ENCODE measurements at places on chromosomes 6 and 20.

GRCh38 chr6:165647041-165647440, 16.0 kb downstream of the PDE10A start:
- no peak for DNase-seq

GRCh38 chr20:32332614-32333013, 25.5 kb upstream of the ASXL1 start:
- no peak for DNase-seq

DNA sequence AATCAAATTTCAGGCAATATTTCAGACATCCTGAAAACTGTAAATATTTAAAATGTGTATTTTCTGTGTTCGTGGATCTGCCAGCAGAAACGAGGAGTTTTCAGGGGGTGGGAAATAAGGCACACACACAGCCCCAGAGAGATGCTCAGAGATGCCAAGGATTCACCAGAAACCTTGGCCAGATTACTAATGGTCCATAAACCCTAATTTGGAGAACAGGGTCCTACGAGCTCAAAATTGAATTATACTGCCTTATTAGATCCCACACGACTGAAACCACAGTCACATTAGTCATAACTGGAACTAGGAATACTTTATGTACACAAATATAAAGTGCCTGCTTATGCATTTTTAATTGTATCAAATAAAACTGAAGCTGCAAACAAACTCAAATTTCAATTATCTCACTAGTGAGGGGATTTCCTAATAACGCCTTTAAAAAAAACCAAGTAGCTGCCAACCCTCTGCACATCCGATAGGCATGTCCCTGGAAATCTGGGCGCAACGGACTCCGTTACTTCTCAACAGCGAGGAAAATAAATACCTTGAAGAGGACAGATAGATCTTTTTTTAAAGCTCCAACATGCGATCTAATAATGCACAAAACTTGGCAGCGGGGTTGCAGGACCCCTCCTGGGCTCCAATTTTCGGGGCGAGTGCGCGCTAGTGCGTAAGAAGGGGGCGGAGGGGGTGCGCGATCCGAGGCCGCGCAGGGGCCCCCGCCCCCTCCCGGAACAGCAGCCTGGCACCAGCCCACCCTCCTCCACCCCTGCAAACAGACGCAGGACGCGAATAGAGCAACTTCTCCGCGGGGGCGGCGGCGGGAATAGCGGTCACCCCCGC, 897 bp downstream of the CHD6 start:
- peak; percentile 46 for DNase-seq

DNA sequence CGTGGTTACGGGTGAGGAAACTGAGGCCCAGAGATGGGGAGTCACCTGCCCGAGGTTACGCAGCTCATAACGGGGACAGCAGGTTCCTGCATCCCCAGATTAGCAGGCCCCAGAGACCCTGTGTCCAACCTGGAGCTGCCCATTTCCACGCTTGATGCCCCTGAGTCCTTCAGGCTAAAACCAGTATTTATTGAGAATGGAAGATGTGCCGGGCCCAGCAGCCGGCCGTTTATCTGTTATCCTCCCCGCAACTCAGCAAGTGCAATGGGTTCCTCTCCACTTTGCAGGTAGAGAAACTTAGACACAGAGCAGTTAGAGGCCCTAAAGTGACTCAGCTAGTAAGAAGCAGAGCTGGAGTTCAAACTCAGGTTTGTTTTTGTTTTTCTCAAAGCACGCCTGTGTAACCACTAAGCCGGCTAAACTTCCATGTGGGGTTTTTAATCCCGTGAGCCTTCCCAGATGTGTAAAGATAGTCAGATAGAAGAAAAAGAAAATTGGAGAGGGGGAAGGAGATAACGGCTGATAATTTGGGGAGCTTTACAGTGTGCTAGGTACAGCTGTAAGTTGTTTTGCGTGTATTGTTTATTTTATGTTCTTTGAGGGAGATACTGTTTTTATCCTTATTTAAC, 775 bp downstream of the PFDN4 start:
- no peak for DNase-seq

- no peak for DNase-seq
Measured at GRCh38 chr6:28569748-28570147, 44.1 kb downstream of the GPX5 start.

DNA sequence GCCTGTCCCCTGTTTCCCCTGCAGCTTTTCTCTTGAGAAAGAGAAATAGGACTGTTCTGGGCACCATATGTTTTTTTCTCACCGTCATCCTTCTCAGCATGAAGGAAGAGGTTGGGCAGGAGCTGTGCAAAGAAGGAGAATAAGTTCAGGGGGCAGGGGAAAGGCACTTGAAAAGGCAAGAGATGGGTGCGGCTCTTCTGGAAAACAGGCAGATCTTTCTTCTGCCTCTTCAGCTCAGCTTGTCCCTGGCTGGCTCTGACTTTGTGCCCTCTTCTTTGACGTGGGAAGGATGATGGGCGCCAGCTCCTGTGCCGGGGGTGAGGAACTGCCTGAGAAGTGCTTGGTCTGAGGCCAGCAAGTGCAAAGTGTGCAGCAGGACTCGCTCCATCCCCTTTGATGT, 206.5 kb downstream of the DOK5 start:
- no peak for DNase-seq

- DNase-seq: no peak
Measured at GRCh38 chr6:47663462-47664216, 34.7 kb upstream of the ADGRF4 start.

DNA sequence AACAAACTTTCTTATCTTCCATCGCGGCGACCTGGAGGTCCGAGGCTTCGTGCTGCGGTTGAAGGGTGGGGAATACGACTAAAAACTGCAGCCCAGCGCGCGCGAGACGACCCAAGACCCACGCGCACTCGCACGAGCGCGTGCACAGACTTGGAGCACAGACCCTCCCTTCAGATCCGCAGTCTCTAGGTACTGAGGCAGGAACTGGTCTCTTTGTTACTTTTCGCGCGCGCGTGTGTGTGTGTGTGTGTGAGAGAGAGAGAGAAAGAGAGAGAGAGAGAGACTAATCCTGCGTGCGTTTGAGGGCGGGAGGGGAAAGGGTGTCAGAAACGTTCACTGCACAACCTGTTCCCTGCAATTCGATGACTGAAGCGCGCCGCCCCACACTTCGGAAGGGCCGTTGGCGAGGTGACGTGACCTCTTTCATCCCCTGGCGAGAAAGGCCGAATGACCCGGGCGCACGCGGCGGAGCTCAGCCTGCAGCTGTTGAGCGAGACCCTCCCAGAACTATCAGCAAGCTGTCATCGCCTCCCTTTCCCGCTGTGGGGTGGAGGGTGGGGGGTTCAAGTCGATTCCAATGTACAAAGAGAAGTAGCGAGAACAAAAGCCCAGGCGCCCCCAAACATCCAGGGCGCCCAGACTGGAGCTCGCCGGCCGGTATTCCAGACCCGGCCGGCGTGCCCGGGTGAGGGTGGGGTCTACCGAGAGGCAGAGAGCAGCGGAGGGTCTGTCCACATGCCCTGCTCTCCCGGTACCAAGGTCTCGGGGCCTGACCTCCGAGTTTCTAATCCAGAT, 1.5 kb upstream of the TUBB2B start:
- DNase-seq: no peak

DNA sequence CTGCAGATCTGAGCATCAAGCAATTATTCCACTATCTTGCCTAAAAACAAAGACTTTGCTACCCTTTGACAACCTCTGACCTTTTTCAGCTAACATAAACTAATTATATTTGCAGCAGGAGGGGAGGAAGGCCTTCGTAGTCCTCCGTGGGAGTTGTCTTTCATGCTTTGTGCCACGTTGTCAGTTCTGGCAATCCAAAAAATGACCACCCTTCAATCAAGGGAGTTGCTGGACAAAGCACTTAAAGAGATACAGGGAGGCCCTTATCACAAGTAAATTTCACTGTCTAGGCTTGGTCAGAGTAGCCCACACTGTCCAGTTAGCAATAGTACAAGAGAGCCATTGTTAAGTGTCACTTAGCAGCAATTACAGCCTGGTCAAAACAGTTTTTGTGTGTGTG, 578.9 kb downstream of the HAO1 start:
- DNase-seq: no peak

DNA sequence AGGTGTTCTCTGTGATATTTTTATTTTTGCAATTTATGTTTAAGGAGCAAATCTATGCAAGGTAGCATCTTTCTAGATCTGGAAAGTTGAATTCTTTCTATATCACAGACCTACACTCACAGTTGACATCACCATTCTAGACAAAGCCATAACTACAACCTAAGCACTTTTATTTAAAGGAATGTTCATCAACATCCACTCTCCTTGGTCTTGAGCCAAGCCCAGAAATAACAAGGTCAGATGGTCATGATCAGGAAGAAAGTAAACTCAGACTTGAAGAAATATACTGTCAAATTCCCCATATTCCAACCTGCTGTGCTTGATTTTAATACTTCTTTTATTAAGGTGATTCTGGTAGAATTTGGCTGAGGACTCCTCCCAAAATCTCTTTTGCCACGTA, 32.2 kb downstream of the MMUT start:
- no peak for DNase-seq

GRCh38 chr6:128266946-128267345, 253.5 kb downstream of the PTPRK start:
- no peak for DNase-seq

DNA sequence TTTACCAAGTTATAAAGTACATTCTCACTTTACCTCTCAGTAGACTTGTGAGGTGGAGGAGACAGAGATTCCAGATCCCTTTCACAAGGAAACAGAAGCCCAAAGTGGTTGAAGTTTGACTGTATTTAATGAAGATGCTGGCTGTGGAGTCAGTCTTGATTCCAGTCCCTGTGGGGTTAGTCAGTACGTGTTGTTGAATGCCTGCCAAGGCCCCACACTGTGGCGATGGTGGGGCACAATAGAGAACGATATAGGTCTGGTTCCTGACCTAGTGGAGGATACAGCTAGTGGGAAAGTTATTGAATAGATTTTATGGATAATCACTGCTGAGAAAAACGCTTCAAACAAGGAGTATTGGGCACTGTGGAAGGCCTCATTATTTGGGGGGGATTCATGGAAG, 71.4 kb downstream of the LRRC1 start:
- DNase-seq: no peak

GRCh38 chr20:17227669-17228623, 1.1 kb downstream of the PCSK2 start:
- DNase-seq: no peak

DNA sequence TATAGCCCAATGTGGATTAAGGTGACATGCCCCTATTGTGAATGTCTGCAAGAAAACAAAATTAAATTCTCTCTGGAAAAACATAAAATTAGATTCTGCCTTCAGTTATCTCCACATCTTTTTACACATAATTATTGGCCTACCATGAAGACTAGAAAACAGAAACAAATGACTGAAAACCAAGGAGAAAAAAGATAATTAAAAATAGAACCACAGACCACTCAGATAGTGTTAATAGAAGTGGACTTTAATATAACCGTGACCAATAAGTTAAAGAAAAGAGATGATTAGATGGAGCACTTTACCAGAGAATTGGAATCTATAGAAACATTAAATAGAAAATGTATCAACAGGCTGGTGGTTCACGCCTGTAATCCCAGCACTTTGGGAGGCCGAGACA, 445.7 kb downstream of the EPM2A start:
- no peak for DNase-seq

DNA sequence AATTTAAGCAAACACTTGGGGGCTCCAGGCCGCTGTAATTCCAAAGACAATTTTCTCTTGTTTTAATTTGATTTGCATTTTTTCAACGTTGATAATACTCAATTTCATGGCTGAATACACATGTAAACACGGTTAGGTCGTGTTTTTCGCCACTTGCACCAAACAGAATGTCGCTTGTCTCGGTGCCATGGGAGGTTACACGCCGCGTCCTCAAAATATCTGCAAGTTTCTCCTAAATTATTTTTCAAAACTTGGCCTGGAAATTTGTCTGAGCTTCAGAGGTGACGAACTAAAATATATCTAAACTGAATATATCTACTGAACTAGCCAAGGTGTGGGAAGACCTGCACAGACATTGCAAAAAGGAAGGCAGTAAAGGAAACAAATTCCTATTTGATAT, 15.0 kb downstream of the FOXA2 start:
- no peak for DNase-seq

- DNase-seq: no peak
Measured at GRCh38 chr20:37261714-37262113, at the start of gene GHRH. TSS of gene GHRH (minus strand) at chr20:37261814. CDS start at chr20:37256889, 4,925 bp downstream.

DNA sequence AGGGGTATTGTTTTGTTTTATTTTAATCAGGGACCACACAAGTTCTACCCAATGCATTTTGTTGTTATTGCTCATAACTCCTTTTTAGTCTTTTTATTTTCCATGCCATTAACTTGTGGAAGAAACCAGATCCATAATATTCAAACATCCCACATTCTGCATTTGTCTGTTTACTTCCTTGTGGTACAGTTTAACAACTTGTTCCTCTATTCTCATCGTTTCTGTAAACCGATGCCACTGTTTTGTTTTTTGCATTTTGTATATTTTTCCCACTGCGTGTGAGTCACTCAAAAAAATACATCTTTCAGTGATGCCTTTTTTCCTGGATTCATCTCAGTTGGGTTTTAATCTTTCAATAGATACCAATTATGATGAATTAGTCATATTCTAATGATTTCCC, 22.3 kb downstream of the SF3B5 start:
- DNase-seq: no peak

GRCh38 chr6:35955970-35956369, 35.1 kb upstream of the SRPK1 start:
- no peak for DNase-seq

GRCh38 chr20:43843096-43843964, 71.3 kb upstream of the TOX2 start:
- DNase-seq: no peak

GRCh38 chr20:31581391-31581790, 23.7 kb upstream of the ID1 start:
- no peak for DNase-seq

DNA sequence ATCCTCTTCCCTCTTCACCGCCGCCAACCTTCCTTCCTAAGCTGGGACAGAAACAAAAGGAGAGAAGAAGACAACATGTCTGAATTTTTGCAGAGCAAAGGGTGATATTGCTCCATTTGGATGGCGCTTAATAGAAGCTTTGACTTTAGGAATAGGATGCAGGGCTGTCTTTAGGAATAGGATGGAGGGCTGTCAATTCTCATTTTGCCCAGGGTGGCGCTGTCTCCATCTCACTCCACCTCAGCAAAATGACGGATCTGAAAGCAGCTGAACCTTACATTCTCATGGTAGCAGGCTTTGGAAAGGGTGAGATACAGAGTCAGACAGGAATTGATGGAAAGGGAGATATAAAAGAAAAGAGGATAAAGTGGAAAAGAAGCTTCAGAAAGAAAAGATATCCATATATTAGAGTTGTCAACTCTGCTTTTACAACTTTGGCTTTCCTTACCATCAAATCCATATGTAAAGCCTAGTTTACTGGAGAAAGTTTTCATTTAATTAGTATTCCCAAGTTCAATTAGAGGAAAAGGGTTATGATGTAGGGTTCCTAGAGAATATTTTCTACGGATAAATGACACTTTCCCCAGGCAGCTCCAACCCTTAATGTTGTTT, 2.4 kb downstream of the MTCL3 start:
- DNase-seq: peak; percentile 35

GRCh38 chr20:58697867-58698703, 5.5 kb downstream of the NPEPL1 start:
- DNase-seq: no peak

GRCh38 chr20:4613184-4613583, 108.5 kb upstream of the PRND start:
- DNase-seq: no peak

All from activated naive CD4-positive, alpha-beta T cell (primary cell).